ENCODE measurements at places on chromosomes 3 and 15. TPM values are rescaled to one million over a fixed set of nuclear protein-coding genes. Genes with fewer than 3 reads are reported as not detected.

DNA sequence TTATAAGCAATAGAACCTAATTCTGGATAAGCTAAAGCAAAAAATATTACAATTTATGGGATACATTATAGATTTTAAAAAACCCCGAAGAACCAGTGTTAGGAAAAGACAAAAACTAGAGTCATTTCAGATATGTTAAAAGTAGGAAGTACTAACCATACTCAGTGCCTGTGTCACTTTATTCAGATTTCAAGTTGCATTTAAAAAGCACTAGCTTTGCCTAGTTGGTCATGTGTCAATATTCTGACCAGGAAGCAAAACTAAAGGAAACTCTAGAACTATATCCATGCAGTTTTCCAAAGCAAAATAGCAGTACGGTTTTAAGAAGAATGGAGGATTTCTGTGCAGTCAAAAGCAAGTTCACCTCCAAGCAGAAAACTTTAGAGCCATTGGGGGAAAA lies 88.4 kb downstream of the RAP2B start:
- no peak for DNase-seq

GRCh38 chr3:127680798-127681221 lies 8.1 kb downstream of the ABTB1 start:
- DNase-seq: no peak

GRCh38 chr3:187735837-187736236 lies 9.4 kb downstream of the BCL6 start:
- DNase-seq: no peak

DNA sequence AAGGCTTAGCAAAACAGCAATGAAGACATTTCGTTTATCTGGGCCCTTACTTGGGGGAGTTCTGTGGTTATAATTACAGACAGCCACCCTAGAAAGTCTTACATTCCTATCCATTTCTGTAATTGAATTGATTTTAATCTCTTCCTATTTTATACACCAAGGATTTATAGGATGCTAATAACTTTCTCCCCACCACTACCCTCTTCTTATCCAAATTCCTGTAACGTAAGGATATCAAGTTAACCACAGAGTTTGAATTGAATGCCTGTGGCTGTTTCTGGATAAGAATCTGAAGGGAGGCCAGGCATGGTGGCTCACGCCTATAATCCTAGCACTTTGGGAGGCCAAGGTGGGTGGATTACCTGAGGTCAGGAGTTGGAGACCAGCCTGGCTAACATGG lies 78.6 kb downstream of the MLH1 start:
- DNase-seq: no peak

GRCh38 chr3:188151438-188151837 lies 2.5 kb upstream of the LPP start:
- DNase-seq: no peak

- DNase-seq: no peak
Observed at GRCh38 chr3:101095693-101096430, 102.6 kb upstream of the ABI3BP start.

DNA sequence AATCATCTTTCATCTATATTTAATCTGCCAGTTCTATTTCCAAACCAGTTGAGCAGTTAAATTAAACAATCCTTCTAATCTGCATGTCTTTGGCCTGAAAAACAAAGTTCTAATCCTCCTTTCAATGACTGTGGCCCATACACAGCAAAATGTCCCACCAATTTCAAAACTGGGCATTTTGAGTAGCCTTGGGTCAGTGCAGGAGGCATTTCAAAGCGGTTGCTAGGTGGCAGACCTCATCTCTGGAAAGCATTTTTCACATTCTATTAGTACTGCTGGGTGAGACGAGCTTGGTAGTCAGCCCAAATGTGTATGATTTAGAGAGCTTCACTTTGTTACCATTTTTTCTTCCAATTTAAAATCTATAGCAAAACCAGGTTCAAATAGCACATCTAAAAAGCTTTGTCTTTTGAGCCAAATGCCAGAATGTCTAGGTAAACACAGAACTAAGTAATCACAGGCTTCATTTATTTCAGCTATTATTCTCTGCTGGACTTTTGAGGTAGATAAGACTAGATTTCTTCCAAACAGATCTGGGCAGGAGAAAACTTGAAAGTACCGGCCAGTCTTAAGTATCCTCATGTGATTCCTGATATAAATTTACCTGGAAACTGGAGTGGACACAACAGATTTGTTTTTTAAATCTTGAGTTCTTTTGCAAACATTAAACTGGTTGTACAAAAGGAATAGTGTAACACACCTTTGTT lies 8.9 kb upstream of the ARHGEF26 start:
- no peak for DNase-seq

DNA sequence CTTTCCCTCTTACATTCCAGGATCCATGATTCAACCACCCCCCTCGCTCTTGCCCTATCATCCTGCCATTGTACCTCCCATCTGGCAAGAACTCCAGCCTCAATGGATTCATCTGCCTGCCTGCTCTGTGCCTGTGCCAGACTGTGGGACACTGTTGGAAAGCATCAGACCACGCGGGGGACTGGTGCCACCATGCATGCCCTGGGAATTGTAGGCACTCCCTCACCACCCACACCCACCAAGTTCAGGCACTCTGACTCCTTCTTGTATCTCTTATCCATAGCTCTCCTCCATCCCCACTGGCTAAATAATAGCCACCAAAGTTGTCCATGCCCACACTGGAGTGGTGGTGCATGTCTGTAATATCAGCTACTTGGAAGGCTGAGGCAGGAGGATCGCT lies 143.8 kb downstream of the TPRA1 start:
- DNase-seq: no peak

DNA sequence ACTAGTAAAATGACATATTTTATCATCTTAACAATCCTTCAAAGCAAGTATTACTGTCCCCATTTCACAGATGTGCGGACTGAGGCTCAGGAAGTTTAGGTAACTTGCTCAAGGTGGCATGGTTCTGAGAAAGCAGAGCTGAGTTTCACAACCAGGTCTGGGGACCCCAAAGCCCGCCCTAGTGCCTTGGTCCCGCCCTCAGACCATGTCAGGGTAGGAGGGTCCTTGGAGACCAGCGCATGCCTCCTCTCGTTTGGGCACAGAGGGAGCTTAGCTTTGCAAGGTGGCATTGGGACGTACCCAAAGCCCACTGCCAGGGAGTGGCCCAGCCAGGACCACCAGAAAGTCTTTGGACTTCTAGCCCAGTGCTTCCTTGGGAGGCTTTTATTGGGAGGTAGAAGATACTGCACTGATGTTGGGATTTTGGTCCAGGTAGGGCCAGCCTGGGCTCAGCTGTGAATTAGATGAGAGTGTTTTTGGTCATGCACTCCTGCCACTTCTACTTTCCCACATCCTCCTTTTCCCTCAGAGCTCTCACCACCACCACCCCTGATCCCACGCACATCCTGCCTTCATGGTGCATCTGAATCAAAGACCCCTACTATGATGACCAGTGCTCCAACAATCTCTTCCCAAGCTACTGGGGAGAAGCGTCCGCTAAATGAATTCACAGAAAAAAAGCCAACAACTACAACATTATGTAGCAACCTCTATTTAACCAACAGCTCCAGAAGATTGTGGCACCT lies 307.9 kb downstream of the TLE3 start:
- no peak for DNase-seq

GRCh38 chr3:55205990-55206389 lies 278.1 kb upstream of the LRTM1 start:
- no peak for DNase-seq

DNA sequence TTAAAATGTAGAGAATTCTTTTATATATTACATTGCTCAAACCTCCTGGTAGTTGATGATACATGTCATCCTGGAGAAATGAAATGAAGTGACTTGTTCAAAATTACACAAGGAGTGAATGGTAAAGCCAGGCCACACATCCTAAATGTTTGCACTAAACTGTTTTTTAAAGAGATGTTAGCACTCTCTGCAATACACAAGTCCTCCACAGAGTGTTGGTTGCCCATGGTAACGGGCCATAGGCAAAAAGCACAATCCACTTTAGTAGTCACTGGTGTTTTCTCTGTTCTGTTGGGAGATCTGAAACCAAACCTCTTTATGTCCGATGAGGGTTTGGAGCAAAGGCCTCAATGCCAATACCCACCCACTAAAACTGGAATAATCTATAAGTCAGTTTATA lies 907.4 kb downstream of the NTRK3 start:
- no peak for DNase-seq

- DNase-seq: no peak
Observed at GRCh38 chr3:140602781-140603180, 75.1 kb upstream of the TRIM42 start.

DNA sequence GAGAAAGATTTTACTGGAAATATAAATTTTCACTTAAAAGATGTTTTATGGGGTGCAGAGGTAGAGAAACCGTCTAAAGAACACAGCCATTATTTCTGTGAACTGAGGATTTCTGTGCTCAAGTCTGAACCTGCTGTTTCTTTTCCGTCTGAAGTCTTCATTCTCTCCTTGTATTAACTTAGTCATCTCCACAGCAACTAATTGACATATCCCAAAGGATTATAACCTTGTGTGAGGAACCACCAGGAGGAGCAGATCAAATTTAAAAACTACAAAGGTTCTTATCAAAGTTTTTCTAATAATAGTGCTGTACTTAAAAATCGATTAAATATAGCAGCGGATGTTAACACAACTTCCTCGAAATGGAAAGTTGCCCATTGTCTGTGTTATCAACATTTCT lies 31.1 kb upstream of the ICE2 start:
- DNase-seq: no peak

- peak; percentile 36 for DNase-seq
Observed at GRCh38 chr3:124592658-124593441, 137.4 kb upstream of the UMPS start.

GRCh38 chr3:62749657-62750056 lies 125.6 kb downstream of the CADPS start:
- DNase-seq: no peak

GRCh38 chr3:14151471-14152083 lies 26.7 kb downstream of the TMEM43 start:
- no peak for DNase-seq

GRCh38 chr3:101519685-101520365 lies 6.8 kb upstream of the SENP7 start:
- DNase-seq: no peak

The MON1A gene
- polyA plus RNA-seq: 13.1 TPM

The TF gene
- polyA plus RNA-seq: 6.1 TPM

The AP3B2 gene
- 2.2 TPM for polyA plus RNA-seq

The LRRC34 gene
- 2.0 TPM for polyA plus RNA-seq

The ZNF106 gene
- polyA plus RNA-seq: 24.8 TPM

The CCDC39 gene
- polyA plus RNA-seq: 0.14 TPM

All from urinary bladder (tissue), 4 donors.